Pancreas (tissue), 10 donors: ENCODE measurements at places on chromosomes 16 and 17. TPM values are rescaled to one million over a fixed set of nuclear protein-coding genes. Genes with fewer than 3 reads are reported as not detected.

EIF3C gene
- 382 TPM for total RNA-seq

FAM83G gene
- 5.6 TPM for total RNA-seq

CNGB1 gene
- total RNA-seq = 0.43 TPM

- no peak for DNase-seq
These were observed 11.8 kb upstream of the ALDH3A1 start for GRCh38 chr17:19759568-19760549.

- peak; percentile 38 for DNase-seq
These were observed 28.1 kb upstream of the GSG1L start for GRCh38 chr16:28091656-28092055.

- no peak for DNase-seq
These were observed 239.8 kb upstream of the SALL1 start for GRCh38 chr16:51390877-51391276.

- no peak for DNase-seq
These were observed 227.5 kb downstream of the SPECC1 start for GRCh38 chr17:20236578-20237227.

- no peak for DNase-seq
These were observed 23.0 kb downstream of the HBQ1 start for GRCh38 chr16:203246-203645.

DNA sequence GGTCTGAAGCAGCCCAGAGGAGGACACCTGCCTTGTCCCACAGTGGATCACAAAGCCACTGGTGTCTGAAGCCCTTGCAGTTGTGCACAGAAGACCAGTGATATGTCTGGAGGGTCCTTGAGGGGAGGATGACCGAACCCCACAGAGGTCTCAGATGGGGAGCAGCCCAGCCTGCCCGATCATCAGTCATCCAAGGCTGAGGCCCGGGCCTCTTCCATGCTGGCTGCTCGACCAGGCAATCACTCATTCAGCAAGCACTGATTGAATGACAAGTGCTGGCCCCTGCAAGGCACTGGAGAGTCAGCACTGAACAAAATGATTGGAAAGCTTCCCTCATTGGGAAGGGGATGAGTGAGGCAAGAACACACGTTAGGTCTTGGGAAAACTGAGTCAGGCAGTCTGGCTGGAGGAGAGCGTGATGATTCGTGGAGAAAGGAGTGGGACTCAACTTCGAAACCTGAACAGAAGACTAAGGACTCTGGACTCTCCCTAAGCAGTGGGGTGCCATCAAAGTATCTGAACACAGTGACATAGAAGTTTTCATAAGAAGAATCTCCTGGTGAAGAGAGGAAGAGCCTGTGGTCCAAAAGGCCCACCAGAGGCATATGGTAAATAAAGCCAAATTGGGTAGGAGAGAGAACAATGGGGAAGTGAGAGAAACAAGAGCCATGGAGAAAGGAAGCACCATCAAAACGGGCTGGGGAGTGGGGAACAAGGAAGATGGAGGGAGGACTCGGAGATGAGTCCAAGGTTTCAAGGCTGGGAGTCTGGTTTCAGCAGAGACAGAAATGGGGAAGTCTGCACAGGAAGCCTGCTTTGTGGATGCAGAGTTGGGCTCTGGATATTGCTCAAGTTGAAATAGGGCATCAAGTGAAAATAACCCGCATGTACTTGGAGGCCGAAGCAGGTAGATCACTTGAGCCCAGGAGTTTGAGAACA, 10.2 kb downstream of the PIK3R5 start:
- no peak for DNase-seq

GRCh38 chr16:19860166-19861041, 24.2 kb downstream of the GPRC5B start:
- DNase-seq = no peak
